Endothelial cell (in vitro differentiated cells): ENCODE measurements at places on chromosomes 4 and X. TPM values are rescaled to one million over a fixed set of nuclear protein-coding genes. Genes with fewer than 3 reads are reported as not detected.

DNA sequence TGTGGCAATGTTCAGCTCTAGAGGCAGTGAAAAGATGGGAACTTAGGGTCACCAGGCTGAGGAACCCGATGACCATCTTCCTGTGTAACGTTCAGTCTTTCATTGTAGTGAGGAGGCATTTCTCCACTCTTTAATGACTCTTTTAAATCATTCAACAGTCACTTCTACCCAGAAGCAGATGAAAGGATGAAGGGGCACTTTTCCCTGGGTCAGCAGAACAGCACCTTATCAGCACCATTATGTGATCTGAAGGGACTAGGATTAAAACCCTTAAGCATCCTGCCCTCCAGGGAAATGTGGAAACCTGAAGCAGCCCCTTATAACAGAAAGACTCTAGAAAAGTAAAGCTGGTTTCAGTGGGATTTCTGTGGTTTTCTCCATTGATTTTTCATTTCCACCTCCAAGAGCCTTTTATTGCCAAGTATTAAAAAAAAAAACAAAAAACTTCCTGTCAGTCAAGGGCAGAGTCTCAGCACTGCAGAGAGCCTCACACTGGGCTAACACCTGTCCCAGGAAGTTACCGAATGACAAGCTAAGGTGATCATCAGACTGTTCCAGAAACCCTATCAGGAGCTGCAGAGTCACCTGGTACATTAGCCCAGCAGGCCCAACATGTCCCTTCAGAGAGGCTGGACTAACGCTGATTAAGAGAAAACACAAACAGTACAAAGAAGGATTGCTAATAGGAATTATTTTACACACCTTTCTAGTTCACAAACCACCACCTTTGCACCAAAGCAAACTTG is 185.9 kb downstream of the SHROOM3 start:
- no peak overlapping the region for H3K27ac ChIP-seq
- peaks cover 7% of the 10 kb centered on the region for H3K4me1 ChIP-seq
- H3K4me3 ChIP-seq = no peak overlapping the region
- peaks cover 2% of the 10 kb centered on the region for H3K27me3 ChIP-seq
- DNase-seq = no peak

- H3K4me3 ChIP-seq = no peak overlapping the region
- H3K27me3 ChIP-seq = peaks cover 4% of the 10 kb centered on the region
- no peak overlapping the region for H3K27ac ChIP-seq
- no peak for DNase-seq
- H3K36me3 ChIP-seq = no peaks in the 10 kb centered on the region
Observed at GRCh38 chr4:164937576-164938270, 39.7 kb downstream of the TRIM61 start.

DNA sequence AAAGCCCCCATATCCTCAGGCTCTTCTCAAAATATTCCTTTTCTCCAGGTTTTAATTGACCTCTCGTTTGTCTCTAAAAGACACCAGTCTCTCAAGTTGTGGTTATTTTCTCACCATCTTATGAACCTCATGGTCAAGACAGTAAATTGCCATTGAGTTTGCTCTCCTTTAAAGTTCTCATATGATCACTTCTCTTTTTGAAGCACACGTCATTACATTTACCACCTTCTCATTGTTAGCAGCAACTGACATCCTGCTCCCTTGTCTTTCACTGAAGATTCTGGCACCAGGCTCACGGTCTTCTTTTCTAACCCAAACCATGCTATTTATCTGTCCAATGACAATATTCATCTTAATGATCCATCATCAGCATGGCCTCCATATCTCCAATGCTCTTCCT is 324.2 kb downstream of the TMA16 start:
- no peak for DNase-seq
- H3K27ac ChIP-seq = no peak overlapping the region
- no peaks in the 10 kb centered on the region for H3K36me3 ChIP-seq
- no peak overlapping the region for H3K4me3 ChIP-seq
- H3K4me1 ChIP-seq = no peaks in the 10 kb centered on the region
- H3K27me3 ChIP-seq = no peaks in the 10 kb centered on the region

DNA sequence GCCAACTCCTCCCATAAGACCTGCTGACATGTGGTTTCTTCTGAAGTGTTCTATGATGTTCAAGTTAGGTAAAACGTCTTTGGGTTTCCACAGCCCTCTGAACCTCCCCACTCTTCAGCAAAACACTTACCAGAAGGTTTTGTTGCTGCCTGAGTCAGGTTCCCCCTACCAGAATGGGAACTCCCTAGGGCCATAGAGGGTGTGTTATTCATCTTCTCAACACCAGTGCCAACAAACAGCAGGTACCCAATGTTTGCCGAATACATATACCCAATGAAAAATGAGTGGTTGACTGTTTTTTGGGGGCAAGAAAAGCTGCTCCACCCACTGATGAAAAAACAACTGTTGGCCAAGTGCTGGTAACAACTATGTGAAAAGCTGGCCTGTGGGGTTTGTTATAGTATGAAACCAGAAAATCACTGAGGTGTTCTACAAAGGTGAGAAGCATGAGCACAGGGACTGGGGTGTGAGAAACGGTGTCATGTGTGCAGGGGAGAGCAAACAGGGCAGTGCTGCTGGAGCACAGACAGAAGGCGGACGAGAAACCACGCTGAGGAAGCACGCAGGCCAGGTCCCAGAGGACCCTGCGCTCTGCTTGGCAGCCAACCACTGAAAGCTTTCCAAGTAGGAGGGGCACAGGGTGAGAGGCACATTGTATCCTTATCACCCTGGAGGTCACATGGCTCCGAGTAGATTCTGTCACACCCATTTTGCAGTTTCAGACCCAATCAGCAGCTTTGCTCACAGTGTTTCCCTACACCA is 28.8 kb downstream of the ATP8A1 start:
- H3K27me3 ChIP-seq = no peaks in the 10 kb centered on the region
- H3K27ac ChIP-seq = no peak overlapping the region
- H3K4me1 ChIP-seq = no peaks in the 10 kb centered on the region
- no peaks in the 10 kb centered on the region for H3K36me3 ChIP-seq
- no peak overlapping the region for H3K4me3 ChIP-seq

- H3K36me3 ChIP-seq = no peaks in the 10 kb centered on the region
- DNase-seq = no peak
- no peak overlapping the region for H3K4me3 ChIP-seq
- H3K27ac ChIP-seq = no peak overlapping the region
Observed at GRCh38 chr4:77263247-77263646, 106.2 kb downstream of the CCNG2 start.

The MAGEC2 gene
- not detected for total RNA-seq

The MTTP gene
- 0.26 TPM for total RNA-seq
